ENCODE measurements at places on chromosomes 7 and 10.

- no peak for DNase-seq
Observed at GRCh38 chr7:147607157-147607800, 983.3 kb upstream of the C7orf33 start.

GRCh38 chr7:55641811-55642210 lies 69.5 kb upstream of the VOPP1 start:
- no peak for DNase-seq

GRCh38 chr7:98713165-98713810 lies 96.2 kb downstream of the NPTX2 start:
- DNase-seq, result no peak

DNA sequence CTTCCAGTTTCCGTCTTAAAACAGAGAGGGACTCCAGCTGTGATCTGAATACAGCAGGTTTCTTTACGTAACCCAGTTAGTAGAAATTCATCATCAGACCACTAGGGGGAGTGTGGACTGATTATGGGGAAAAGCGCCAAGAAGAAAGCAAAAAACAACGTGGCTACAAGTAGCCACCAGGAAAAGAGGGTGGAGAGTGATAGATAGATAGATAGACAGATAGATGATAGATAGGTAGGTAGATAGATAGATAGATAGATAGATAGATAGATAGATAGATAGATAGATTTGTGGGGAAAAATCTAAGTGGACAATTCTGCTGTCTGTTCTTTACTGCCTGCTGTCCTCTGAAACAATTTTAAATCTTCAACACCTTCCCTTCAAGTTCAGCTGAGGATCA lies 12.7 kb upstream of the AKR1B10 start:
- no peak for DNase-seq

GRCh38 chr10:91420868-91421267 lies 10.7 kb downstream of the HECTD2 start:
- DNase-seq, result no peak

DNA sequence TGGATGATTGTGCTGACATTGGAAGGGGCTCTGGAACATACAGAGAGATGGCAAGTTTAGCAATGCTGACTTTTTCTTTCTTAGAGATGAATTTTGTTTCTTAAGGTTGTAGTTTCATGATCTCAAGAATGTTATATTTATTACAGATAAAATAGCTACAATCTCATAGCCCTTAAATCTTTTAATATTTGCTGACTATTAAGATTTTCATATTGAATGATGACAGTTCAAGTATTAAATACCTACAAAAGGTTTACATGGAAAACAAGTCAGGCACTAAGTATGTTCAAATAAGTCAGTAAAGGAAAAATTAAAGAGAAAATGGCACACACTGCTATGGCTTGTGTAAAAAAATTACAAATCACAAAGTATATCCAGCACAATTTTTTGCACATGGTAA lies 252.1 kb upstream of the SLC26A5 start:
- no peak for DNase-seq

GRCh38 chr10:126397156-126397555 lies 8.9 kb upstream of the ADAM12 start:
- no peak for DNase-seq

- no peak for DNase-seq
Observed at GRCh38 chr10:75166623-75166972, 44.0 kb upstream of the VDAC2 start.

- no peak for DNase-seq
Observed at GRCh38 chr7:152459724-152460251, 24.0 kb upstream of the KMT2C start.

DNA sequence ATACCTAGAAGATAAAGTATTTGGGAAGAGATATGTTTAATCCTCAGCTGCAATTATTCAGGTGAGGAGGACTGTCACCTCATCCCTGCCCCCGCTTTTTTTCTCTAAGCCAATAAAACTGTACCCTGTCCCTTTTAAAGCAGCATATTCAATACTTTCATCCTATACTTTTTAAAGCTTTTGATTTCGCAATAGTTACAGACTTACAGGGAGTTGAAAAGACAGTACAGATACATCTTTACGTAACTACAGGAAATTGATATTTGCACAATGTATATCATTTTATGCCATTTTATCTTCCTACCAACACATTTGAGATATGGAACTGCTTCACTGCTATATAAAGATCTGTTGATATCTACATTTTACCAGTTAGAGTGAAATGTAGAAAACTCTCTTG lies 47.6 kb downstream of the STK17A start:
- no peak for DNase-seq

GRCh38 chr7:112260911-112261310 lies 54.4 kb downstream of the ZNF277 start:
- DNase-seq, result no peak

GRCh38 chr7:21251151-21251800 lies 176.6 kb upstream of the SP4 start:
- DNase-seq, result no peak

- DNase-seq, result no peak
Observed at GRCh38 chr7:83457022-83457892, 191.7 kb downstream of the SEMA3E start.

DNA sequence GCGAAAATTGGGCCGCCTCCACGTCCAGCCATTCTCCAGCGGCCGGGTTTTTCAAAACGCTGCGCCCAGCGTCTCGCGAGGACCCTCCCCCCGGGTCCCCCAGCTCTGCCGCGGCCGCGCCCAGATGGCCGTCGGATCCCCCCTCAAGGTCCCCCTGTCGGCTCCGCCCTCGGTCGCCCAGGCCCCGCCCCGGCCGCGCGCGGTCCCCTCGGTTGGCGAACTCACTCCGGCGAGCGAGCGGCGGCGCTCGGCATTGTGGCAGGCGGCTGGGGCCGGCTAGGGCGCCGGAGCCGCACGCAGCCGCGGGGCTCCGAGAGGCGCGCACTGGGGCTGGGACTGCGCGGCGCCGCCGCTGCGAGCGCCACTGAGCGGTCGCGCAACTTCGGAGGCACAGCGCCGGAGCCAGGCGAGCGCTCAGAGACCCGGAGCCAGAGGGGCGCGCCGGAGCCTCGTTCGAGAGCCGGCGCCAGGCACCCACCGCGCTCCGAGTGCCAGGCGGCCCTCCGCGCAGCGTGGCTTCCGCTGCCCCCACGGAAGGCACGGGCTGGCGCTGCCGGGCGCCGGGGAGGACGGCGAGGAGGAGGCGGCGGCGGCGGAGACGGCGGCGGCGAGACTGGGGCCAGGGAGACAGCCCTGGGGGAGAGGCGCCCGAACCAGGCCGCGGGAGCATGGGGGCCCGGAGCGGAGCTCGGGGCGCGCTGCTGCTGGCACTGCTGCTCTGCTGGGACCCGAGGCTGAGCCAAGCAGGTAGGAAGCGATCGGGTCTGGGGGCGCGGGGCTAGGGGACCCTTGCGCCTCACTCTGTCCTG lies at the start of gene UNC5B:
Gene UNC5B (plus strand): TSS at position 253 of the 809 bp plus-strand sequence. CDS start 416 bp downstream, at position 669.
- peak; percentile 79 for DNase-seq

GRCh38 chr7:128928159-128928813 lies 9.4 kb upstream of the IRF5 start:
- DNase-seq, result no peak

DNA sequence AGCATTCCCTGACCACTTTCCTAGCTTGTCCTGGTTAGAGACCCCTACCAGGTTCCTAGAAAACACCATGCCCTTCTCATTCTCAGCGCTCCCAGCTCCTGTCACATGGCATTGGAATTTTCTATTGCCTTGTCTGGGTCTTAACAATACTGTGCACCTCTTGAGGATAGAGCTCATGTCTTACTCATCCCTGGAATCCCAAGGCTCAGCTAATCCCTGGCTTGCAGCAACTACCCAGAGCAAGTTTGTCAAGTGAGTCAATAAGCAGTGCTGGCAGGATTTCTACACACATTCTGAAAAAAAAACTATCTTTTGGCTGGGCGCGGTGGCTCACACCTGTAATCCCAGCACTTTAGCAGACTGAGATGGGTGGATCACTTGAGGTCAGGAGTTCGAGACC lies 11.7 kb upstream of the PRDX3 start:
- peak; percentile 19 for DNase-seq

- DNase-seq, result no peak
Observed at GRCh38 chr10:70367195-70367796, 15.1 kb downstream of the LRRC20 start.

- no peak for DNase-seq
Observed at GRCh38 chr7:107682886-107683285, 22.3 kb downstream of the SLC26A4 start.

GRCh38 chr10:112701211-112701877 lies 248.7 kb upstream of the TCF7L2 start:
- no peak for DNase-seq

DNA sequence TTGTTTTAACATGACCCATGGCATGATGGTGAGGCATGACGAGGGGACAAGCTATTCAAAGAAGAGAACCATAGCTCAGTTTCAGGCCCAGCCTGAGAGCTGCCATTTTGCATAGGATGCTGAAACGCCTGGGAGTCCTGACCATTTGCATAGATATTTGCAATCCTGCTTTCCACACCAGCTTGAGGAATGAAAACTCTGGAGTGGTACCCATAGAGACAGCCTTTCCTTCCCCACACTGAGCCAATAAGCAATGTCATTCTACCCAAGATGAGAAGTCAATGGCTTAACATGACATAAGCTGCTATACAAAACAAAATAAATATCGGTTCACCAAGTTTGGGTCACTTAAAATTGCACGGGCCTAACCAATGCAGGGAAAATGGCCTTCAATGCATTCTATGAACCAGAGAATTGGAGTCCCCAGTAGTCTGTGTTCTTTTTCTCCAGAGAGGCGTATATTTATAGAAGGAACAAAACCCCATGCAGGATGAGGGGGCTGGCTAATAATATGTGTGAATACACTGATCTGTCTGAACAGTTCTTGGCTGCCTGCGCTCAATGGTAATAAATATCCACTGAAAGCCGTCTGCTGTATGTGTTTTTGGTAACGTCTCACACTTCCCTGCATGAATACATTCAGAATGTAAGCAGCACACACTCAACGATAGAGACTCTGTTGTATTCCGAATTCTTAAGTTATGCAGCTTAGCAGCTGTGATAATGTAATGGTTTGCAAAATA lies 329.3 kb downstream of the FRMD4A start:
- no peak for DNase-seq

GRCh38 chr7:104795086-104795485 lies 218.9 kb upstream of the KMT2E start:
- DNase-seq, result no peak

- DNase-seq, result no peak
Observed at GRCh38 chr10:101775273-101776160, at the start of gene FGF8. FGF8 (minus strand) TSS chr10:101776114; CDS start chr10:101775900, 214 bp downstream.

- no peak for DNase-seq
Observed at GRCh38 chr7:18760631-18761445, 265.3 kb downstream of the HDAC9 start.

DNA sequence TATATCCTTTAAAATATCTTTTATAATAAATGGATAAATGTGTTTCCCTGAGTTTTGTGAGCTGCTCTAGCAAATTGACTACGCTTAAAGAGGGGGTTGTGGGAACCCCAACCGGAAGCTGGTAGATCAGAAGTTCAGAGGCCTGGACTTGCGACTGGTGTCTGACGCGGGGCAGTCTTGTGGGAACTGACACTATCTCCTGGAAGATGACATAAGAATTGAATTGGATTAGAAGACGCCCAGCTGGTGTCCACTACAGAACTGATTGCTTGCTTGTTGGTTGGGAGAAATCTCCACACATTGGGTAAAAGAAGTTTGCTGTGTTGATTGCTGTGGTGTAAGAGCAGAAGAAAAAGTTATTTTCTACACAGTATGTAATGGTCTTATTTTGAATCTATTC lies 51.1 kb upstream of the AHR start:
- no peak for DNase-seq

DNA sequence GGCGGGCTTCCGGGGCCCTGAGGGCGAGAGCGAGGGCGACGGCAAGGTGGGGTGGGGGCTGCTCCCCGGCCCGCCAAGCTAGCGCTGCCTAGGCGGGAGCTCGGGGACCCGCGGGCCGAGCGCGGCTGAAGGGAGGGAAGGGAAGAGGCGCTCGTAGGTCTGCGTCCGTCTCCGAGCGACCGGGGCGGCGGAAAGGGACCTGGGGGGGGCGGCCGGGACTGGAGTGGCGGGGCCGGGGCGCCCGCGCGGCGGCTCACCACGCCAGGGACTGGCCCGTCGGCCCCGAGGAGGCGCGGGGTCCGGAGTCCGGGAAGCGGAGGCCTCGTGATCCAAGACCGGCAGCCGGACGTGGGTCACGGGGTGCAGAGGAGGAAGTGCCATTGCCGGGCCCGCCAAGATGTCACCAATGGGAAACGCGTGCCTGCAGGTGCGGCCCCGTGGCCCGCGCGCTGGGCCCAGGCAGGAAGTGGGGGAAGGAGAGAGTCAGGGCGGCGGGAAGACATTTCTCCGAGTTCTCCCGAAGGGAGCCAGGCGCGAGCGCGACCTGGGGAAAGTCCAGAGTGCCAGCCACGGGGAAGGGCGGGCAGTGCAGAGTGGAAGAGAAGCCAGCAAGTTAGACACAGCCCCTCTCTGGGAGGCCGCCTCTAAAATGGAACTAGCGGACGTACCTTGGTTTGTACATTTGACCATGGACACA lies 11.9 kb downstream of the HNRNPF start:
- DNase-seq, result peak; percentile 87

DNA sequence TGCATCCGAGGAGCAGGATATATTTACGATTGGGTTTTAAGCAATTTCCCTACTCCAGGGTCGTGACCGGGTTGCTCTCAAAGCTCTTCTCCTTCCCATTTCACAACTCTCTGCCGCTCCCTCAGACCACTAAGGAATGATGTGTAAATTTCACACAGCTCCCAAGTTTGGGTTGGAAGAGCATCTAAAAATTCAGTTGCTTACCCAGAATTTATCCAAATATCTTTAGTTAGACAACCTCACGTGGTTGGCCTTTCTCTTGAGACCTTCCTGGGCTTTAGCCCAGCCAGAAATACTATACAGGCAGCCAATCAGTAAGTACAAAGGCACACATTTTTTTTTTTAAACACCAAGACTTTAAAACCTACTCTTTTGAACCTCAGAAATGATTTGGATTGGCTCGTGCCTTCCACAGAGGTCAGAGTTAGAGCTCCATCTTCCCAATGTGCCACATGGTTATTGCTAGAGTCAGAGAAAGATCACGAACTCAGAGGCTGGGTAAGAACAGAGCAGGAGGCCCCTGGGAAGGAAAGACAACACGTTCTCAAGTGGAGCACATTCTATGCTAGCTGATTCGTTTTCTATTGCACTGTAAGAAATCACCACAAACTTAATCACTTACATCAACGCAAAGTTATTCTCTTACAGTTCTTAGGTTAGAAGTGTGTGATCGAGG lies 335.4 kb upstream of the MGMT start:
- DNase-seq, result no peak

DNA sequence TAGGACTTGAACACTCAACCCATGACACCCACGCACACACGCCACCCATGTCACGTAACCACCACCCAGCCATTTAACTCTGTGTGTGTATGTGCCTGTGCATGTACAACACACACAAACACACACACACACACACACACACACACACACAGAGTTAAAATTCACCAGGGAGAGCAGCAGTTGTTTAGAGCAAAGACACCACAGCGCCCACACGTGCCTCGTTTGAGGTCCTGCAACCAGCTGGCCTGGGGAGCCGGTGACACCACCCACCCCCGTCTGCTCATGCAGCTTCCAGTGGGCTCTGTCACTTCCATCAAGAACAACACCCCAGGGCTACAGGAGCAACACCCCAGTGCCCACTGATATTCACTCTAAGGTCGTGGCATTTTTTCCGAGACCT lies 97.4 kb downstream of the ELFN1 start:
- no peak for DNase-seq
